Nephron progenitor cell (in vitro differentiated cells): ENCODE measurements at places on chromosomes 3 and 15.

GRCh38 chr3:76083992-76084391 lies 298.6 kb upstream of the ZNF717 start:
- H3K4me1 ChIP-seq, result no peaks in the 10 kb centered on the region
- H3K36me3 ChIP-seq, result no peaks in the 10 kb centered on the region
- no peak for DNase-seq
- H3K4me3 ChIP-seq, result no peak overlapping the region
- no peaks in the 10 kb centered on the region for H3K27me3 ChIP-seq

DNA sequence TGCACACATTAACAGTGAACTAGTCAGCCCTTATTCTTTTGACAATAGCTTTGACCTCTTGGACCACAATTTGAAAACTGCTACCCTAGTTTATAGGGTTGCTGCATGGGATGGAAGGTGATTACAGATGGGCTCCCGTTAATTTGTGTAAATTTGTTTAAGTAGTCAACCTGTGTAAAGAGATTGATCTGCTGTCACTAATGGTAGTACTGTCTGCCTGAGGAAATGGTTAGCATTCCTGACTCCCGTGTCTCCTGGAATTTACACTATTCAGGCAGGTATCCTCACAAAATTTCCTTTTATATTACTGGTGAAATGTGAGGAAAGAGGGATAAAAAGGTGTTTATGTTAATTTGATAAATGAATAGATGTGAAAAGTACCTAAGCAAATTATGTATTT lies 15.3 kb upstream of the EBLN2 start:
- H3K4me3 ChIP-seq, result no peak overlapping the region
- H3K4me1 ChIP-seq, result peaks cover 12% of the 10 kb centered on the region
- no peaks in the 10 kb centered on the region for H3K27me3 ChIP-seq
- peaks cover 79% of the 10 kb centered on the region for H3K36me3 ChIP-seq

DNA sequence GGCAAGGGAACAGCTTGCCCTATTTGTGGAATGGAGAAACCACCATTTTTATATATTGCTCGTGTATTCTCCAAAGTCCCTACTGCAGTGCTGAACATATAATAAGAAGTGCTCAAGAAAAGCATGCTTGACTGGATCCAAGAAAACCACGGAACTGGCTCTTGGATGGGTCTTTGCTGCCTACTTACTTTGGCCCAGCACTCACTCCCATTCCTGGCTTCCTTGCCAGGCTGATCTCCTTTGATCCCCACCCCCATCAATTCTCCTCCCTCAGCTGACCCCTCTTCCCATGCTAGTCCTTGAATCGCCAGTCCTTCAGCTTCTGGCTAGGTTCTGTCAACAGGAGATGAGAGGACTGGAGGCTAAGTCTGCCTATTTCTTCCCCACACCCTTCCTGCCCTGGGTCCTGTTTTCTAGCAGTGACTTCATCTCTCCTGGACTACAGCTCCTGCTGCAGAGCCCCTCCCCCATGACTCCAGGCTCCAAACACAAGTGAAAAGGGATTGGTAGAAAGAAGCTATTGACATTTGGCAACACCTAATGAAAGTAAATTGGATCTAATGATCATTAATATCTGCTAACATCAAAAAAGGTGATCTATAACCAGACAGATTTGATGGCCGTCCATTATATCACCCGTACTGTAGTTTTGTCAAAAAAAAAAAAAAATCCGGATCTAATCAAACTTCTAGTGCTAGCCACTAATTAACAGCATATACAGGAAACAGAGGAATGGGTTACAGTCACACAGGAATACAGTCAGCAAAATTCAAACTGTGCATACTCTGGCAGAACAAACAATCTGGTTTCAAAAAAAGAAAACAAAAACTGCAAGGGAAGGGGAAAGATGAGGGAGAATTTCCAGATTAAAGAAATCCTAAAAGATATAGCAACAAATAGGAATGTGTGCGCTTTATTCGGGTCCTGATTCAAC lies 7.8 kb downstream of the FAM240A start:
- H3K4me3 ChIP-seq, result no peak overlapping the region
- no peak overlapping the region for H3K27ac ChIP-seq
- no peak for DNase-seq
- peaks cover 19% of the 10 kb centered on the region for H3K27me3 ChIP-seq

DNA sequence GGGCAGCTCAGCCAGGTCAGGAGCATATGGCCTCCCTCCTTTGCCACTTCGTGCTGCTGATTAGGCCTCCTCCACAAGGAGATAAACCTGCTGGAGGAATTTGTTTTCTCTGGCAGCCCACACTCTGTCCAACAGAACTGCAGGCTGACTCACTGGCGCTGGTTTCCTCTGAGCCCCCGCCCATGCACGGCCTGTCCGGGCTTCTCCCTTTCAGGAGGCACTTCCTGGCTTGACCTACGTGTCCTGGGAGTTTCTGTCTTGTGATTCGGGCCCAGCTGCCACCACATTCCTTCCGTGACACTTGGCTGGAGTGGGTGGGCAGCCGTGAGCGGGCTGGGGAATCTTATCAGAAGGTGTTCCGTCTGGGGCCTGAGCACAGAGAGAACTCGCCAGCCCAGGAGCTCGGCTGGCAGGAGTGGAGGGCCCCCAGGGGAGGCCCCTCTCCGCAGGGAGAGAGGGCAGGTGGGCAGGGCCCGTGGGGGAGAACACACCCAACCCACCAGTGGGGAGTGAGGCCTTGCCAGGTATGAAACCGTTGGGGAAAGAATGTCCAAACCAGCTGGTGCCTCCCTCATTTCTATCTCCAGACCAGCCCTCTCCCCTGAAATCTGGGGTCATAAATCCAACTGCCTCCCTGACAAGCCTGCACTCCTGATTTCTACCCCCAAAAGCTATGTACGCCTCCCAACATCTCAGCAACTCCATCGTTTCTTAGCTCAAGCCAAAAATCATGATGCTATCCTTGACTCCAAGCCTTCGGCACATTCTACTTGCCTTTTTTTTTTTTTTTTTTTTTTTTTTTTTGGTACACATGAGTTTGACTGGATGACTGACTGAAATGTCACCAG lies 110.6 kb upstream of the MEF2A start:
- DNase-seq, result no peak
- no peak overlapping the region for H3K4me3 ChIP-seq
- peaks cover 31% of the 10 kb centered on the region for H3K4me1 ChIP-seq

DNA sequence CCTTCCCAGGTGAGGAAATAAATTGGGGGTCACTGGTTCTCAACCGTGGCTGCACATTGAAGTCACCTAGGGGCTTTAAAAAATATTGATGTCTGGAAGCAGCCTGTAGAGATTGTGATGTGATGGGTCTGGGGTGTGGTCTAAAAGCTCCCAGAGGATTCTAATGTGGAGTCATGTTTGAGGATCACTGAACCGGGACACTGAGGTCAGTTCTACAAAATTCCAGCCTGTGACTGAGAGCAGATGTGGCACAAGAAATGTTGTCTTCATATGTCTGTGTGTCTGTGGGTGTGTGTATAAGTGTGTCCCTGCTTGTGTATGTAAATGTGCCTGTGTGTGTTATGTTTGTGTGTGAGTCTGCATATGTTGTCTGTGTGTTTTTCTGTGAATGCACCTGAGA lies 79.9 kb downstream of the TLE3 start:
- H3K27me3 ChIP-seq, result peaks cover 11% of the 10 kb centered on the region

- no peak overlapping the region for H3K4me3 ChIP-seq
- DNase-seq, result no peak
- H3K27ac ChIP-seq, result no peak overlapping the region
- H3K27me3 ChIP-seq, result peaks cover 2% of the 10 kb centered on the region
- H3K36me3 ChIP-seq, result peaks cover 35% of the 10 kb centered on the region
Observed at GRCh38 chr15:29071232-29071881, 185.6 kb downstream of the APBA2 start.

- no peak for DNase-seq
- peaks cover 5% of the 10 kb centered on the region for H3K4me1 ChIP-seq
- H3K27me3 ChIP-seq, result no peaks in the 10 kb centered on the region
- H3K27ac ChIP-seq, result no peak overlapping the region
- H3K4me3 ChIP-seq, result no peak overlapping the region
Observed at GRCh38 chr3:144865948-144866347, 894.3 kb downstream of the DIPK2A start.

DNA sequence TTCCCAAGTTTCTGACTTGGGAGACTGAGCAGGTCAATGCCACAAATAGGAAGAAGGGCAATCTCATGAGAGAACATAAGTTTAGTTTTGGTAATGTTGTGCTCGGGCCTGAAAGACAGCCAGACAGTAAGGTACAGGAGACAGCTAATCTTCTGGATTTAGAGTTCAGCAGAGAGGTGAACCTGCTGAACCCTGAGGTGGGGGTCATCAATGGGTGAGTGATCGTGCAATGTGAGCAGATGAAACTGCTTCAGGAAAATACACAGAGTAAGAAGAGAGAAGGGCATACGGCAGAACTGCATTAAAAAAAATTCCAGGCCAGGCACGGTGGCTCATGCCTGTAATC lies 23.3 kb downstream of the RUBCN start:
- H3K27me3 ChIP-seq, result peaks cover 6% of the 10 kb centered on the region
- peak overlapping the region; percentile 96 for H3K27ac ChIP-seq
- peaks cover 28% of the 10 kb centered on the region for H3K4me1 ChIP-seq
- H3K36me3 ChIP-seq, result peaks cover 53% of the 10 kb centered on the region

- H3K27ac ChIP-seq, result peak overlapping the region; percentile 89
- peak; percentile 87 for DNase-seq
- peaks cover 8% of the 10 kb centered on the region for H3K36me3 ChIP-seq
Observed at GRCh38 chr3:47009225-47010110, 30.0 kb downstream of the NBEAL2 start.

DNA sequence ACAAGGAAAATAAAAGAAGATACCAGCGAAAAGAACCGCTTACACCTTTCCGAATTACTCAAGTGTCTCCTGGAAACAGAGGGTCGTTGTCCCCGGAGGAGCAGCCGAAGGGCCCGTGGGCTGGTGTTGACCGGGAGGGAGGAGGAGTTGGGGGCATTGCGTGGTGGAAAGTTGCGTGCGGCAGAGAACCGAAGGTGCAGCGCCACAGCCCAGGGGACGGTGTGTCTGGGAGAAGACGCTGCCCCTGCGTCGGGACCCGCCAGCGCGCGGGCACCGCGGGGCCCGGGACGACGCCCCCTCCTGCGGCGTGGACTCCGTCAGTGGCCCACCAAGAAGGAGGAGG lies 325 bp downstream of the ALCAM start:
- H3K27ac ChIP-seq, result peak overlapping the region; percentile 81
- peaks cover 57% of the 10 kb centered on the region for H3K4me1 ChIP-seq
- H3K27me3 ChIP-seq, result peaks cover 21% of the 10 kb centered on the region

GRCh38 chr3:164401923-164402322 lies 676.4 kb downstream of the SI start:
- H3K36me3 ChIP-seq, result no peaks in the 10 kb centered on the region
- no peak overlapping the region for H3K27ac ChIP-seq
- H3K27me3 ChIP-seq, result no peaks in the 10 kb centered on the region
- H3K4me1 ChIP-seq, result peaks cover 4% of the 10 kb centered on the region
- no peak overlapping the region for H3K4me3 ChIP-seq

- no peak for DNase-seq
- no peak overlapping the region for H3K4me3 ChIP-seq
- no peaks in the 10 kb centered on the region for H3K36me3 ChIP-seq
- peaks cover 4% of the 10 kb centered on the region for H3K4me1 ChIP-seq
- peaks cover 51% of the 10 kb centered on the region for H3K27me3 ChIP-seq
Observed at GRCh38 chr3:113953677-113954076, 5.9 kb downstream of the ZDHHC23 start.

- no peak for DNase-seq
- no peak overlapping the region for H3K4me3 ChIP-seq
- no peak overlapping the region for H3K27ac ChIP-seq
Observed at GRCh38 chr15:96392380-96393208, 62.1 kb downstream of the NR2F2 start.

- no peak overlapping the region for H3K4me3 ChIP-seq
- DNase-seq, result no peak
- H3K27me3 ChIP-seq, result no peaks in the 10 kb centered on the region
- no peaks in the 10 kb centered on the region for H3K4me1 ChIP-seq
Observed at GRCh38 chr15:51866751-51867150, 37.3 kb downstream of the TMOD3 start.

DNA sequence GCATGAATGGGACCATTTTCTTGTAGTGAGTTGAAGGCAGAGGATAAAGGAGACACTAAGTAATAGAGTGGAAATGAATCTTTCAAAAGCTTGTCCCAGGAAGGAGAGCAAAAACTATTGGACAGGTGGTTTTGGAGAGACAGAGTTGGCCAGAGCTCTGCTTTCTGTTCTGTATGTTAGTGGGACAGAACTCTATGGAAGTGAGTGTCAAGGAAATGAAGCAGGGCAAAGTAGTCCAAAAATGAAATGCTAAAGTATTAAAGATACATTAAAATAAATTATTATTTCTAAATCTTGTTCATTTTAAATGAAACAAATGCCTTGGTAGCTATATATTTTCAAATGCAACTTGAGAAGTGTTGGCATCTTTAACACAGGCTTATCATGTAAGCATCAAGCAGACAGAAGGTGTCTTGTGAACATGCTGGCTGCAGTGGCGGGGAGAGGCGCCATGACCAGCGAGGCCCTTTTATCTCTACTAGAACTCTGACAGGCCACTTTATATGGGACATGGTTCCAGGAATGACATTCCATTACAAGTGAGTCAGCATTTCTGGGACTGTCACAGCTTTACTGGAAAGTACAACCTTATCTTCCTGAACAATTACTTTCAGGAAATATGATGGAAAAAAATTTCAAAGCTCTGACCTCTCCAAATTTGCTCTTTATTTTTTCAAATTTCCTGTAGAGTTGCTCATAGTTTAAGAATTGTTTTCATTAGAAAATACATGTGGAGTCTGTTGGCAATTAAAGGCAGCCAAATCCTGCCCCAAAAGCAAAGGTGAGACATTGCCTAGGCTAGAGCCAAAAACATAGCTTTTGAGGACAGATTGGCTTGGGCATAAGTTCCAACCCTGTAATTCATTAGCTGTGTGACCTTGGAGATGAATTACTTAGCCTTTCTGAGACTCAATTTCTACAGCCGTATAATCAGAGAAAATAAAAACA lies 106.5 kb downstream of the ECT2 start:
- H3K4me1 ChIP-seq, result no peaks in the 10 kb centered on the region
- H3K36me3 ChIP-seq, result peaks cover under 1% of the 10 kb centered on the region
- H3K27ac ChIP-seq, result no peak overlapping the region
- no peak overlapping the region for H3K4me3 ChIP-seq
- DNase-seq, result no peak
- no peaks in the 10 kb centered on the region for H3K27me3 ChIP-seq

DNA sequence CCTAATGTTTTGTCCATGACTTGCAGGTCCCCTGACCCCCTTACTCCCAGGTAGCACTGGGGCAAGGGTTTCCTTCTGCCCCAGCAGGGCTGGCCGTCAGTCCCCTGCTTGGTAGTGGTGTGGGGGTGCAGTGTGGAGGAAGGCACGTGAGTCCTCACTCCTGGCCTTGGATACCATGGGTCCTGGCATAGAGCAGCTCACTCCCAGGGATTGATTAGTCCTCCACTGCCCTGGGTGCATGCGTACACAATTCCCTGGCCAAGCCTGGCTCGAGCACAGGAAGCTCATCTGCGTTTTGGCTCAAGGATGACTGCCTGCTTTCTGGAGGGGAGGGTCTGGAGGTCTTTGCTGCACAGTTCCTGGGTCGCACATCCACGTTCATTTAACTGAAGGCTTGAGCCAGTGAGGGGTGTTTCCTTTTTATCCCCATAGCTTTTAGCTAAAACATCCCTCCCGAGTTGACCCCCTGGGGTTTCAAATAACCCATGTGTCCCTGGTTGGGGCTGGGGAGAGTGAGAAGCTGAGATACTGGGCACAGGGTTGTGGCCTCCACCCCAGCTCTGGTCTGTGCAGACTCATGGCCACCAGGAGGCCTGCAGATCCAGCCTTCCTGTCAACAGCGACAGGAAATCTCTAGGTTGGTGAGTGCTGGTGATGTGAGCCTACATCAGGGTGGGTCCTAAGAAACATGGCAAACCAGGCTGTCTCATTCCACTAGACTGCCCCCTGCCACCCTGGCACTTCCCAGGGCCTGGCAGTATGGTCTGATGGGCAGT lies 11.5 kb downstream of the HEMK1 start:
- H3K36me3 ChIP-seq, result peaks cover 7% of the 10 kb centered on the region
- peaks cover 4% of the 10 kb centered on the region for H3K27me3 ChIP-seq
- peaks cover 4% of the 10 kb centered on the region for H3K4me1 ChIP-seq
- DNase-seq, result no peak
